ENCODE measurements at places on chromosomes 7 and 10.

DNA sequence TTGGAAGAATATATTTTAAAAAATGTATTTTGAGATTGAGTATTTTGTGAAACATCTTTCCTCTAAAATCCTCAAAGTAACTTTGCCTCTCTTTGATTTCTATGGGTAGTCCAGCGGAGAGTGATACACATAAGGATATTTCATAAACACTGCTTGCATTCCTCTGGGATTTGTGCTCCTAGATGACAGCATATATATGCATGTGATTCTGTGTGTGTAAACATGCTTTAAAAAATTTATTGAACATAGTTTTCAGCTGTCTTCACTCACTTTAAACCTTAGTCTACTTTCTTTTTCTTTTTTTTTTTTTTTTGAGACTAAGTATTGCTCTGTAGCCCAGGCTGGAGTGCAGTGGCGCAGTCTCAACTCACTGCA, 84.6 kb downstream of the KAT6B start:
- no peak for DNase-seq

- no peak for DNase-seq
Observed at GRCh38 chr7:87609916-87610315, 9.2 kb upstream of the ABCB1 start.

DNA sequence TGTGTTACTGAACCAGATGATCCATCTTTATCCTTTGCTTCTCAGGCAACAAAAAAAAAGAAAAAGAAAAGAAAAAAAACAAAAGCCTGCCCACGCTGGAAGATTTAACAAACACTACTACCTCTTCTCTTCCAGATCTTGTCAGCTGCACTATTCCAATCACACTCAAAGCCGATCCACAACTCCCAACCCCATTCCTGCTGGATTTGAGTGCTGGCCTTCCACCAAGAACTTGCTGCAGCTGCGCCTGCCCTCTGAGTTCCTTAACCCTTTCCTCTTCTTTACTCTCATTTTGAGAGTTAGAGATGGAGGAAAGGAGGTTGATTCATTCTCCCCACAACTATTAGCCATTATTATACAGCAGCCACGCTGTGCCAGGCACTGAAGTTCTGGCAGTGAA, 16.0 kb upstream of the ITGA8 start:
- DNase-seq: no peak

GRCh38 chr7:84144480-84144879, 50.1 kb downstream of the SEMA3A start:
- DNase-seq: no peak

- DNase-seq: no peak
Observed at GRCh38 chr7:112707655-112708054, 82.5 kb downstream of the TMEM168 start.

- DNase-seq: no peak
Observed at GRCh38 chr10:120667276-120667675, 183.9 kb upstream of the WDR11 start.

- no peak for DNase-seq
Observed at GRCh38 chr10:369221-369683, 234.0 kb downstream of the ZMYND11 start.

DNA sequence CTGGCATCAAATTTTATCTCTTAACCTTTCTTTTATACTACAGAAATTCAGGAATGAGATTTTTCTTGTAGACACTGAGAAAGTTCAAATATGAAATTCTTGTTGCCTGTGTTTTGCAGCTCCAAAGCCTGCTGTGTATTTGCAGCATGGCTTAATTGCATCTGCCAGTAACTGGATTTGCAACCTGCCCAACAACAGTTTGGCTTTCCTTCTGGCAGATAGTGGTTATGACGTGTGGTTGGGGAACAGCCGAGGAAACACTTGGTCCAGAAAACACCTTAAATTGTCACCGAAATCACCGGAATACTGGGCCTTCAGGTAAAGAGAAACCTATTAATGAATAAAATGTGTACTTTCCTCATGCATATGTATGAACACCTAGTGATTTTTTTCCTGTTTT, 24.8 kb downstream of the LIPK start:
- DNase-seq: no peak

GRCh38 chr10:123142701-123143161, 5.2 kb upstream of the HMX2 start:
- no peak for DNase-seq

- DNase-seq: no peak
Observed at GRCh38 chr10:65231148-65231547, 1694.7 kb upstream of the LRRTM3 start.

DNA sequence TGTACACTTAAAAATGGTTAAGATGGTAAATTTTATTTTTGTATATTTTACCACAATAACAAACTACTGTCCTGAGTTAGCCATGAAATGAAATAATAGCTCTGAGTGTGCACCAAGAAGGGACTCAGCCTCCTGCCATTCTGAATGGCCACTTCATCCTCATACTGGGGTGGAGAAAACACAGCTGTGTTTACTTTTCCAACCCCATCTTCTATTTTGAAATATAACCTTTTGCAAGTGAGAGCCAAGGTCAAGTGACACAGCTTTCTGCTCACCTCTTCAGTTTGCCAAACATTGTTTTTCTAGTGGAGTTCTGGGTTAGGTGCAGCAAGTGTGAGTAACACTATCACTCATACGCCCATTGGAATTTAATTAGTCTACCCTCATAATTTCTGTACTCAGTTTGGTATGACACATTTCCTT, 107.4 kb upstream of the GLCCI1 start:
- peak; percentile 38 for DNase-seq

DNA sequence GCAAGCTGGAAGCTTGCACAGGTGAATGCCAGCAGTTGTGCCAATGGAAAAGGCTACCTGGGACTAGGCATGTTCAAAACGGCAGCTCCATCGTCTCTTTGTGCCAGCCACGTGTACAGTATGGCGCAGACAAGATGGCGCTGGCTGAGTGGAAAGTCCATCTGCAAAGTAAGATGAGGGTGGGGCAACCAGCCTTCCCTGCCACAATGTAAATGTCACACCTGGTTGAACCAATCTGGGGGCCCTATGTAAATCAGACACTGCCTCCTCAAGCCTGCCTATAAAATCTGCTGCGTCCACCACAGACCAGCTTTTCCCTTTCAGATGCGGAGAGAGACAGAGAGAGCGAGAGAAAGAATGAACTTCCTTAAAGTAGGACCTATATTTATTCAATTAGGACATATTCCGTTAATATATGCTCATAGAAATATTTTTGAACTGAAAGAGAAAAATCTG, 18.5 kb upstream of the C7orf33 start:
- no peak for DNase-seq

DNA sequence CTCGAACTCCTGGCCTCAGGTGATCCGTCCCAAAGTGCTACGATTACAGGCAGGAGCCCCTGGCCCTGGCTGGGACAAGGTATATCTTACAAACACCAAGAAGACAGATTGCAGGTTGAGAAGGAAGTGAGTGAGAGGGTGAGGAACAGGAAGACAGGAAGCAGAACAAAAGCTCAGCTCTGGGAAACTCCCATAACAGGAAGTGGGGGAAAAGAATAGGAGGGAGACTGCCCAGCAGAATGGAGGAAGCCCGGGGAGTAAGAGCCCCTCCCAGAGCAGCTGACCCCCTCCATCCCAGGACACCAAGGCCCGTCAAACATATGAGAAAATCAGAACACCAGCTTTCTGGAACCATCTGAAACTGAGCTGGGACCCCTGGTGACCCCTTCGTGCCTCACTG, 2.9 kb downstream of the TECPR1 start:
- DNase-seq: no peak

DNA sequence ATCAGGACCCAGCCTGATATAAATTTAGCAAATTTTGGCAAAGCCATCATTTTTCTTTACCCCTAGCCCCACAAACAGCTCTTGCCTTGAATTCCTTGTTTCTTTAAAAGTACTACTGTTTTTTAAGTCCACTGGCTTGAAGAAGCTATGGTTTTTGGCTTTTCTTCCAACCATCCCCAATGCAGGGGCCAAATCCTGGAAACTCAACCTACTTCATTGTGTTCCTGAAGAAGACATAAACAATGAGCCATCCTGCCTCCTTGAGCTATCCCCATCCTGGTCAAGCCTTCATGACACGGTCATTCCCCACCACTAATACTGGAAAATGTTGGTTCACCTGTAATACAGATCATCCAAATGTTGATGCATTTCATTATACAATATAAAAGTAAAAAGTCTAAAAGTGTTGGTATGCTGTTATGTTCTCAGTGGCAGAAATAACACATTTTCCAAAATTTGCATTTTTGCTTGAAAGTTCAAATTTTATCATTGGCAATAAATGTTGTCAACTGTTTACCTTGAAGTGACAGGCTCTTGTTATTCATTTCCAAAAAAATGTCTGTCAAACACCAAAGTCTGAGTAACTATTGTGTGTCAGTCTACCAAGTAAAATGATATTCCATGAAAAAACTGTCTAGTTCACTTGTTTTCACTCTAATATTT, 92.2 kb downstream of the DOCK4 start:
- no peak for DNase-seq

- no peak for DNase-seq
Observed at GRCh38 chr10:67975871-67976270, 91.4 kb downstream of the SIRT1 start.

DNA sequence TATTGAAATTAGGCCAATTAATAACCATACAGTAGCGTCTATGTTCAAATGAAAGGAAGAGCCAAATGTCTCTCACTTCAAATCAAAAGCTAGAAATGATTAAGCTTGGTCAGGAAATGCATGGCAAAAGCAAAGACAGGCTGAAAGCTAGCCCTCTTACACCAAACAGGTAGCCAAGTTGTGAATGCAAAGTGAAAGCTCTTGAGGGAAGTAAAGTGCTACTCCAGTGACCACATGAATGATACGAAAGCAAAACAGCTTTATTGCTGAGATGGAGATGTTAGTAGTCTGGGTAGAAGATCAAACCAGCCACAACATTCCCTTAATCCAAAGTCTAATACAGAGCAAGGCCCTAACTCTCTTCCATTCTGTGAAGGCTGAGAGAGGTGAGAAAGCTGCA, 123.8 kb downstream of the TEX36 start:
- DNase-seq: no peak

DNA sequence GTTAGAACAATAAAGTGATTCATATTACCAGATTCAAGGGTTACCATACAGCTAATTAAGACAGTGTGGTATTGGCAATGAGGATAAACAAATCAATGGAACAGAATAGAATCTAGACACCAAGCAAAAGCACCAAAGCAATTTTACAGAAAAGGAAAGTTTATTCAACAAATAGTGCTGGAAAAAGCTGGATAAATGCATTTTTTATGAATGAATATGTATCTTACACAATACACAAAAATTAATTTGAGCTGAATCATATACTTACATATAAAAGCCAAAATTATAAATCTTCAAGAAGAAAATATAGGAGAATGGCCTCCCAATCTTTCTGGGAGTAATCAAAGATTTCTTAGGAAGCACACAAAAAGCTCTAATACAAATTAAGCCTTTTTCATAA, 220.4 kb upstream of the PTN start:
- no peak for DNase-seq

DNA sequence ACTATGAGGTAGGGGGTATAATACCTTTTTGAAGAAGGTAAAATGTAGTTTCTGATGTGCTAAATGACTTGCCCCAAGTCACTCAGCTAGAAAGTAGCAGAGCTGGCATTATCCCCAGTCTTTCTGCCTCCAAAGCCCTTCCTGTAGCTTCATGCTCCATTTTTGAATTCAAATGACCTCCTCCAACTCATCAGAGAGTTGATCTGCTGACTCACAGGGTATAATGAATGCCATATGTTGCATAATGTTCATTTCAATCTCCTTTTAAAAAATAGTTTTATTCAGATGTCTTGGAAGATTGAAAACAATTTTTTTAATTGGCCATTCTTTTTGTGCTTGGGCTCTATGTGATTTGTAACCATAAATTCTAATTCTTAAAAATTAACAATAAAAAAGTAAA, 272.8 kb upstream of the IMMP2L start:
- DNase-seq: peak; percentile 90

- DNase-seq: no peak
Observed at GRCh38 chr10:25047088-25047487, 30.7 kb downstream of the THNSL1 start.

DNA sequence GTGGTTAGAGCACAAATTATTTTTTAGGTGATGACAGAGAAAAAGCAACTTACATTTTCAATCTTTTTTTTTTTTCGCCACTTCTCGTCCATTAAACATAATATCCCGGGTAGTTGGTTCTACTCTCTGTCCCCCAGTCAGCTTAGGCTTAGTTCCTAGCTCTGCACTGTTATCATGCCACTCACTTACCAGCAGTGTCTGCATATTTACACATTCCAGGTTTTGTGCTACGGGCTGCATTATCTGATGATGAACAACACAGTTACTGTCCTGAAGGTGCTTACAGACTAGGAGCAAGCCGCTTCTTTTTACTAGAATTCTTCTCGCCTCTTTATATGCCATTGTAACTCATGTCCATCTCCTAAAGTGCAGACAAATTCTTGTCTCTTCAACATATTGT, 121.8 kb upstream of the NPVF start:
- DNase-seq: no peak

- DNase-seq: no peak
Observed at GRCh38 chr7:154868921-154869320, 134.0 kb downstream of the PAXIP1 start.

DNA sequence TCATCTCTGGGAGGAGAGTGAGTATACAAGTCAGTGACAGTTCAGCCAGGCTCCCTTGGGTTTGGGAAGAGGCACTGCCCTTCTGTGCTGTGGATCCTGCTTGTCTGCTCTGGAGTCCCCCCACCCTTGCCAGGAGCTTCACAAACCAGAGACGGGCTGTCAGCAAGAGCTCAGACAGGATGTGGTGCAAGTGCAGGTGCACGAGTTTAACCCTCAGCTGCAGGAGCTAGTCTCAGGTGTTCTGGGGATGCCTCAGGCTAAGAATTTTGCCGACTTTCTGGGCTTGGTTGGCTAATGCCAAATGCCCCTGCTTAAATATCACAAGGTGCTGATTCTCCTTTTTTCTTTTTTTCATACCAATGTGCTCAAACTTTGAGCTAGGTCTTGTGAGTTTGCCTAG, 22.3 kb downstream of the ZNF783 start:
- no peak for DNase-seq

DNA sequence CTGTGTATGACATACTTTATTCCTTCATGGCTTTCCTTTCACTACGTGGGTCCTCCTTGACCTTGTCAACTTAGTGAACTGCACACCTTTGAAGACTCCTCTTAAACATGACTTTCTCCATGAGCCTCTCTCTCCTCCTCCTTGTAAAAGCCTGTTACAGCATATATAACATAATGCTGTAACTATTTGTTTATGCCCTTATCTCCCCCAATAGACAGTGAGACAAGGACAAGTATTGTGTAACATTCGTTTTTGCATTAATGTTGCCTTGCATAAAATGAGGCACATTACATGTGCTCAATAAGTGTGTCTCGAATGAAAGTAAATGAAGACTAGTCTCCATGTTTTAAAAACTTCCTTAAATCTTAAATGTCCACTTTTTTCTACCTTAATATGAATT, 4.3 kb upstream of the LAMB1 start:
- DNase-seq: no peak

GRCh38 chr7:27868131-27868550, 128.2 kb downstream of the TAX1BP1 start:
- peak; percentile 36 for DNase-seq

- peak; percentile 64 for DNase-seq
Observed at GRCh38 chr7:40551685-40552576, 417.1 kb downstream of the SUGCT start.

- peak; percentile 81 for DNase-seq
Observed at GRCh38 chr7:82572195-82572880, 128.8 kb upstream of the CACNA2D1 start.
